ENCODE measurements at places on chromosomes 7 and 10. TPM values are rescaled to one million over a fixed set of nuclear protein-coding genes. Genes with fewer than 3 reads are reported as not detected.

GRCh38 chr10:122140461-122140902 is 130.6 kb upstream of the BTBD16 start:
- no peak for DNase-seq

- DNase-seq: no peak
Measured at GRCh38 chr7:156818133-156818532, 74.8 kb downstream of the LMBR1 start.

VAX1 gene
- not detected for total RNA-seq

- no peak for DNase-seq
Measured at GRCh38 chr10:70786799-70787415, 1.7 kb upstream of the TBATA start.

- DNase-seq: no peak
Measured at GRCh38 chr7:17654940-17655339, 285.4 kb downstream of the SNX13 start.

DNA sequence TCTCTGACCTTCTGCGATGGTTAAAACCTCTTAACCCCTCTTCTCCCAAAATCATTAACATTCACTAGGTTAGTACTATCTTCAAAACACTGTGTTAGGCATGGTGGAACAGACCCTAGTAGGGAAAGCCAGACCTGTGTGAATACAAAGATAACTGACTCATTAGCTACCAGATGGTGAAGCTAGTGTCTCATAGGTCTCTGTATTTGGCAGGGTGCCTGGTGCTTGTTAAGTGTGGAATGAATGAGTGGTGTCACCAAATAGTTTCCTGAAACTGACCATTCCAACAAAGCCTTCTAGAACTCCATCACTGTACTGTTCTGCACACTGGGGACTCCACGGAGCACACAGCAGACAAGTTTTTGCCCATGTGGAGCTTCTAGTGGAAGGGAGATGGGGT is 27.7 kb upstream of the TM9SF3 start:
- no peak for DNase-seq

GRCh38 chr10:92180399-92180798 is 110.5 kb downstream of the CPEB3 start:
- no peak for DNase-seq

DNA sequence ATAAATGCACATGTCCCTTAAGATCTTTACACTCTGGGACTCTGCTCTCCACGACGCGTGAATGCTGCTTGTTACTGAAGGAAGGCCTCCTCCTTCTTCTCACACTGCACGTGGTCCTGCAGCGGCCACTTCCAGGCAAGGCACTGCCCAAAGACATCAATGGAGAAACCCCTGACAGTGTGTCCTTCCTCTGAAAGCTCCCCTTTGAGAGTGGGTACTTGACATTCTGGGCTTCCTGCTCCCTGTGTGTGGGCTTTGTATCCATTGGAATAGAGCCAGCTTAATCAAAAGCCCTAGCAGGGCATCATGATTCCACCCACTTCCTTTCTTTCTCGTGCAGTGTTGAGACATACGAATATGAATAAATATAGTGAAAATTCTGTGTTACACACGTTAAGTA is 69.7 kb upstream of the STK17A start:
- DNase-seq: no peak

- peak; percentile 31 for DNase-seq
Measured at GRCh38 chr7:66099551-66100407, 14.9 kb upstream of the CRCP start.

DNA sequence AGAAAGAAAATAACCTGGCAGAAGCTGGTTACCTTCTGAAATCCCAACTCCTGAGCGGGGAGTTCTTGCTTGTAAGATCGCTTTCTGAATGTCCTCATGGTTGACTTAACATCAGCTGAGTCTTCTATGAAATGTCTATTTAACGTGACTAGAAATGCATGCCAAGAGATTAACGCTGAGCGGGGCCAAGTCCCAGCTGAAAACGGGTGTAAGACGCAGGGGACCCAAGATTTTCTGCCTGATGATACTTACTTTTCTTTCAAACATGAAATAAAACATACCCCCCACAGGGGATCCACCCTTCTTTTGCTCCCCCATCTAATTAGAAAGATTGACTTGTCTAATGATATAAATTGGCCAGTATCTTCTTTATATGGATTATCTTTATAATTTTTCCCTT is 14.9 kb downstream of the OR9A2 start:
- no peak for DNase-seq

GRCh38 chr7:31692451-31692850 is 5.4 kb downstream of the PPP1R17 start:
- no peak for DNase-seq

PNLIPRP2 gene
- total RNA-seq: not detected

DNA sequence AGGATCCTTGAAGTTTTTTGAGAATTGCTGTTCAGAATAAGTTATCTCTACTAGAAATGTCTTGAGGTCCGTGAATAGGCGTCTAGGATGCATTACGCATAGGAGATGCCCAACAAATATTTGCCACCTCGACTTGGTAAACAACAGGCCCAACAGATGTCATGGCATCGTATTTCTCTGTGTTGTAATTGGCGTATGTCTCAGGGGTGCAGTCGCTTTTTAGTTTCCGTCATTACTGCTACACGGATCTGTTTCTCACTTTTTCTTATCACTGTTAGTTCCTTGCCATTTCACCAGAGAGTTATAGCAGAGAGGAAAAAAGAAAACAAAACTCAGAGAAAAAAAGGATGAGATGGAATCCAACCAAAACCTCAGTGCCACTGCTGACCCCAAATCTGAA is 73.0 kb upstream of the SFMBT2 start:
- no peak for DNase-seq

CUZD1 gene
- 0.50 TPM for total RNA-seq

GRCh38 chr7:143217806-143218205 is 4.0 kb upstream of the TAS2R40 start:
- DNase-seq: no peak

UBTD1 gene
- total RNA-seq: 20.9 TPM

LOXL4 gene
- 5.0 TPM for total RNA-seq

DNA sequence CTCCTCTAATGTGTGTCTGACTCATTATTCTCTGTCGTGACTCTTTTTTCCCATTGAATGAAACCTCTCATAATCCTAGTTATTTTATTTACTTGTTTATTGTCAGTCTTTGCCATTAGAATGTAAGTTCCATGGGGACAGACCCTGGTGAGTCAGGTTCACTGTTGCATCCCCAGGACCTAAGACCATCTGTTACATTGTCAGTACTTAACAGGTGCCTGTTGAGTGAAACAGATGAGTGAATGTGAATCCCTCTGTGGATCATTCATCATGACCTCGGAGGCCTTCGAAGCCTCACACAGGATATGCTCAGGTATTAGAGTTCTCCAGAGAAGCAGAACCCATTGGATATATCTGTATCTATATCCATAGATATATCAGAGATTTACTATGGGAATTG is 120.1 kb downstream of the PFKFB3 start:
- DNase-seq: no peak

SPOCK2 gene
- total RNA-seq: 24.6 TPM

PDZD7 gene
- 0.12 TPM for total RNA-seq

DNA sequence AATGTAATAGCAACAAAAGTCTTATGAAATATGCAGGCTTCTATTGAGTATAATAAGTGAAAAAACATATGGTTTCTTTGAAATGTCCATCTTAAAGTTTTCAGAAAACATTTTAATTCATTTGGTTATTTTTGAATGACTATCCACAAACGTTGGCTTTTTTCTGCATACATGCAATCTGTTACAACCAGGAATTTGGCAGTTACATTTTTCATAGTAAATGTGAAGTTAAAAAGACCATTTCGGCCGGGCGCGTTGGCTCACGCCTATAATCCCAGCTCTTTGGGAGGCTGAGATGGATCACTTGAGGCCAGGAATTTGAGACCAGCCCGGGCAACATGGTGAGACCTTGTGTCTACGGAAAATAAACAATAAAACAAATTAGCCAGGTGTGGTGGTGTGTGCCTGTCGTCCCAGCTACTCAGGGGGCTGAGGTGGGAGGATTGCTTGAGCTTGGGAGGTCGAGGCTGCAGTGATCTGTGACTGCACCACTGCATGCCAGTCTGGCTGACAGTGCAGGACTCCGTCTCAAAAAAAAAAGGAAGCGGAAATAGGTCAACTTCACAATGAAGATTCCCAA is 73.9 kb upstream of the NMT2 start:
- DNase-seq: no peak

TMEM176B gene
- total RNA-seq: 35.9 TPM

DNA sequence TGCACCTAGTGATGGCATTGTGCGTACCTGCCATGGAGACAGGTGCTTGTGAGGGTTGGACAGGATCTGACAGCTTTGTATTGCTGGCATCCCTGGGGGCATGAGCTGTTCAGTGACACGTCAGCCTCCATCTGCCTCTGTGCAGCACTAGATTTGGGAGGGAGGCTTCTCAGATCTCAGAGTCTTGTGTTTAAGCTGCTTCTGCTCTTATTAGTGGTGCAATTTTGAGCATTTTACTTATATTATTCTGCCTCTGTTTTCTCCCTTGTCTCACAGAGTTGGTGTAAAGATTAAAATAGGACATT is 5.1 kb downstream of the ARHGAP22 start:
- no peak for DNase-seq

GRCh38 chr10:102643336-102644065 is 778 bp upstream of the TRIM8 start:
- DNase-seq: no peak

- DNase-seq: no peak
Measured at GRCh38 chr7:44318332-44318731, 7.1 kb downstream of the CAMK2B start.

DNA sequence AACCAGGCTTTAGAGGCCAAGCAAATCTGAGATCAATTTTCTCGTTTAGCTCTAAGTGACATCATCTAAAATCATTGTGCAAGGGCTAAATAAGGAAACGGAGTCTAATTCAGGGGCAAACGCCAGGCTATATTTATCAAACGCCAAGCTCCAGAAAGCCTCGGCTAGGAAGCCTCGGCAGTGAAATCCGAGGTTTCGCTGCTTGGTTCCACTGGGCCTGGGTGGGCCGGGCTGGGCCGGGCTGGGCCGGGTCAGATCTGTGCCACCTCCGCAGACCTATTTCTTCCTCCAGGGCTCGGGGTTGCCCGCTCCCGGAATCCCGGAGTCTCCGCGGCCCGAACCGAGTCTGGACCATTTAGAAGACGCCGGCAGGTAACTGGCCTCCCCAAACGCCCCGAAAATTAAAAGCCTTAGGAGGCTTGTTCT is 459 bp upstream of the FEZF1 start:
- DNase-seq: no peak

GRCh38 chr7:5448378-5449037 is 24.9 kb upstream of the TNRC18 start:
- no peak for DNase-seq

- DNase-seq: no peak
Measured at GRCh38 chr10:52755297-52756062, 17.1 kb downstream of the MBL2 start.

KCP gene
- total RNA-seq: 0.46 TPM

- DNase-seq: no peak
Measured at GRCh38 chr10:1172256-1172984, 116.2 kb downstream of the WDR37 start.

ITIH5 gene
- 55.7 TPM for total RNA-seq

DNA sequence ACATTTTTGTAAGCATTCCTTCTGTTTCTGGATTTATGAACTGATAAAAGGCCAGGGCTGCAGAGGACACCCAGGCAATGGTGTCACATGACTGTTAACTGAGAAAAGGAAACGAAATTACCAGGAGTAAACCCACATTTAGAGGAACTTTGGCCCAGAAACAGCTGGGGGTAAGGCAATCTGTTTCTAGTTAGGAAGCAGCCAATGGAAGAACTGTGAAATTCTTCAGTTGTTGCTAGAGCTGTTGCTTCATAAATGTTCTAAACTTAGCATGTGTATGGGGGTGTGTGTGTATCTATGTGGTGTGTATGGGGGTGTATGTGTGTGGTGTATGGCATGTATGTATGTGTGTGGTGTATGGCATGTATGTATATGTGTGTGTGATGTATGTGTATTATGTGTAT is 11.8 kb upstream of the PDCD4 start:
- DNase-seq: no peak

NPY4R gene
- total RNA-seq: not detected

DNA sequence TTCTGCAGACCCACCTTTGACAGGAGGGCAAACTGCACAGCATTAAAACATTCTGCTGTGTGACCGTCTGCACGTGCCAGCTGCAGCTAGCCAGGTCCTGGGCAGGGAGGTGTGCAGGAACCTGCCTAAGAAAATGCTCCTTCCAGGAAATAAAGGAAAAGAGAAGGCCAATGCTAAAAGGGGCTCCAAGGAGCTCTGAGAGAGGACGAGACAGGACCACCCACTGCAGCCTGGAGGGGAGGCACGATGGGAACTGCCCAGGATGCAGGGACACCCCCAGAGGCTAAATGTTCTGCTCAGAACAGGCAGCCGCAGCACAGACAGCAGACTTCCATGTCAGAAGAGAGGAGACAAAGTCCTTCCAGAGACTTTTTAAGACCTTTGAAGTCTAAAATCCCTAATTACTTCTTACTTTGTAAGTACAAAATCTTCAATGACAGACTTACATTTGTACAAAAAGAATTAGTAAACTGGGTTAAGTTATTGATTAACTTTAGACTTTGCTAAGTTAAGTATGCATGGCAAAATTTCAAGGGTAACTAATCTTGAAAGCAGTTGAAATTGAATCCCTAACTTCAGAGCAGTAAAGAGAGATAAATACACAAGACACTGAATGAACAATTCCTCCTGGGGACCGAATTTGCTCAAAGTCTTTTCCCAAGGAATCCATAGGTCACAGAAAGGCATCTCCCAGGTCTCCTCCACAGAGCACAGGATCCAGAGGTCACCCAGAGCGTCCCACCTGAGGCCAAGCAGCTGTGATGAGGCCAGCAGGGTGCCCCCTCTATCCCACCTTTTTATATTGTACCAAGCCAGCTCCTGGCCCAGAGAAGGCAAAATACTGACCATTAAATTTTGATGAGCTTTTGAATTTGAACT is 21.5 kb downstream of the HSPA12A start:
- DNase-seq: no peak

INA gene
- not detected for total RNA-seq

GRCh38 chr7:71184136-71184535 is 52.2 kb downstream of the GALNT17 start:
- DNase-seq: no peak

GRCh38 chr10:13684806-13685482 is 98.2 kb downstream of the PRPF18 start:
- DNase-seq: no peak

DNA sequence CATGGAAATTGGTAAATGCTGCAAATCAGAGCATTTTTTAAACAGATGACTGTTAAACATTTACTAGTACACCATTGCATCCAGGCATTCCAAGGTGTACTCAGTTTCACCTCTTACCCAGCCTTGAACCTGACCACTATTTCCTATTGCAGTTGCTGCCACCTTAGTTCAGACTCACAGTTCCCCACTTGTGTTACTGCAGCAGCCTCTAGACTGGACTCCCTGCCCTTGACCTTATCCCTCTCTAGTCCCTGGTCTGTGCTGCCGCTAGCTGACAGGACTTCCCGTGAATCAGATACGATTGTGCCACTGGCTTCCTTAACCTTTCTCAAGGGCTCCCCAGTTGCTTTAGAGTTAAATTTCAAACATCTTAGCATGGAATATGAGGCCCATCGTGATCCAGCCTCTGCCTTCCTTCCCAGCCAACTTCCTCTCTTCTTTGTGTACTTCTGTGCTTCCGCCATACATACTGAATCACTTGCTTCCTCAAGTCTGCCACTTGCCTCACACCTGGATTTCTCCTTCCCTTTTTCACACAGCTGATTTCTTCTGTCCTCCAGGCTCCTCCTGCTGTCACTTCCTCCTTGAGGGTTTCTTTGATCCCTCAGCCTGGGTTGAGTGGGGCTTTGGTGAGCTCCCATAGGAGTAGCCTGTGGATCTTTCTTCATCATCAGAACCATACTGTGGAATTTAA is 118.7 kb upstream of the GJD4 start:
- no peak for DNase-seq

All from omental fat pad (tissue), 4 donors.